ENCODE measurements at places on chromosomes 2 and 18.

- peak; percentile 60 for DNase-seq
These were observed 171.9 kb upstream of the GATA6 start for GRCh38 chr18:21997207-21998143.

GRCh38 chr2:117979911-117980701 is 33.8 kb downstream of the CCDC93 start:
- no peak for DNase-seq

- no peak for DNase-seq
These were observed 29.7 kb downstream of the ZC3H6 start for GRCh38 chr2:112305132-112305531.

DNA sequence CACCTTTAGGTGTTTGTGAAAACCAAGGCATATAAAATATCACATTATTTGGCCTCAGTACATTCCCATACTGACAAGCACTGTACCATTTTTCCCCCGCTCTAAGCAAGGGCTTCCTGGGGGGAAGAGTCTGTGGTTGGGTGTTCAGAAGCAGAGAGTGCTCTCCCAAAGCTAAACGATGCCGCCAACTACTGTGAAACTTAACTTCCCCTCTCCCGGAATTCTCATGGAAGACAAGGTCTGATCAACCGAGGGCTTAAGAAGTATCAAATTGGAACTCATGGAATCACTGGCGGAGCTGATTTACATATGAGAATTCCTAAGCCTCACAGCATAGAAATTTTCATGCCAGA is 433 bp upstream of the MFF start:
- DNase-seq = peak; percentile 60

DNA sequence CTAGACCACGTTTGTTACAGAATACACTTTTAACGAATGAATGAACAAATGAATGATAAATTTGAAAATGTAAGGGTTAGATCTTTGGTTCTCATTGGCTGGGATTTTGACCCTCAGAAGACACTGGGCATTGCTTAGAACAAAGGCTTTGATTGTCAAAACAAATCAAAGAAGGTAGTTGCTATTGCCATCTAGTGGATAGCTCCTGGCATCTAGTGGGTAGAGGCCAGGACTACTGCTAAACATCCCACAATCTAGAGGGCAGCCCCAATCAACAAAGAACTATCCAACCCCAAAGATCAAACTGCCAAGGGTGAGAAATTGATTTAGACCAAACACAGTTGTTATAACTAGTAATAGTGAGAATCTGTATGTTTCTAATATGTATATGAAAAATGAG is 552.3 kb downstream of the KCNJ3 start:
- DNase-seq = peak; percentile 16

All from HuH-7 (cell line).